Inflammatory macrophage (primary cell): ENCODE measurements at places on chromosomes 4 and X.

GRCh38 chr4:73446336-73446938, 10.4 kb downstream of the AFP start:
- peak; percentile 56 for DNase-seq

DNA sequence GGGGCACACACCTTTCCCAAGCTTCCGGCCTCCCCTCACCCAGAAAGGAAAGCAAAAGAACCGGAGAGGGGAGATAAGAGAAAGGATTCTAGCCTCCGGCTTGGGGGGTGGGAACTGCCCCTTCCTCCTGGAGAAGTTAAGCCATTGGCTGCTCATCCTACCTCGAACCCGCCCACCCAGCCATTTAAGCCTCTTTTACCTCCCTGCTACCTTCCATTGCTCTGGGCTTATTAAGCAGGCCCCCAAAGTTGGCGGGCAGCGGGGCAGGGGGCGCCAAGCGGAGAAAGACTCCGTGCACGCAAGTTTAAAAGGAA, 2.3 kb downstream of the MAML3 start:
- DNase-seq = peak; percentile 37

GRCh38 chr4:47930971-47931804, 16.8 kb upstream of the NFXL1 start:
- DNase-seq = no peak

DNA sequence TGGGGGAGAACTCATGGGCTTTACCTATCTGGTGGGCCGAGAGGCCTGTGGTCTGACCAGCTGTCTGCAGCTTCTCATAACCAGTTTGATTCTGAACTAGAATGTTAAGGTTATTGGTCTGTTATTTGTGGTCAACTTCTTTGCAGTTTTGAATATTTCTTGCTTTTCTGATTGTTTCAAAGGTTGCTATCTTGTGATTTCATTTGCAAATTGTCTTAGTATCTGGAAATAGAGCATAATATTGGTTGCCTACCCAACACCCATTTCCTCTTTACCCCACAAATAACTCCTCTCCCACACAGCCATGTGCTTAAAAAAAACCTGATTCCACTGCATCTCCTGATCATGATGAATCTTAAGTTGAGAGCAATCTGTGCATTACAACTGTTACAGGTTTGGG, 39.1 kb upstream of the BMP2K start:
- peak; percentile 91 for DNase-seq

DNA sequence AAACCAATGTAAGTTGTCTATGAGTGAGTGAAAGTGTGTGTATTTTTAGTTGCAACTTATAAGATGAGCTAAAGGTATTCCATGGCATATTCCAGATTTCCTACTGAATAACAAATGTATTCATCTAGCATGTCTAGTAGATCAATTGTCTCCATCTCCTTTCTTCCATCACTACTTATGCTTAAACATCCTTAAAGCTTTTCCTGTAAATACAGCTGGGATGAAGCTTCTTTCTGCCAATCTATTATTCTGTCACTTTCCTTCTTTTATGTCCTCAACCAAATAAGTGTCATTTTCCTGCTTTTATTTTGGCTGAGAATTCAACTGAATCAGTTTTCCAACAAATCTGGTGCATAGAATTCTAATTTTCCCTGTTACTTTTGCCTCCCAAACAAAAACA, 136.3 kb downstream of the COL25A1 start:
- no peak for DNase-seq

- DNase-seq = no peak
These were observed 96.4 kb upstream of the C1GALT1C1 start for GRCh38 chrX:120726294-120726693.

DNA sequence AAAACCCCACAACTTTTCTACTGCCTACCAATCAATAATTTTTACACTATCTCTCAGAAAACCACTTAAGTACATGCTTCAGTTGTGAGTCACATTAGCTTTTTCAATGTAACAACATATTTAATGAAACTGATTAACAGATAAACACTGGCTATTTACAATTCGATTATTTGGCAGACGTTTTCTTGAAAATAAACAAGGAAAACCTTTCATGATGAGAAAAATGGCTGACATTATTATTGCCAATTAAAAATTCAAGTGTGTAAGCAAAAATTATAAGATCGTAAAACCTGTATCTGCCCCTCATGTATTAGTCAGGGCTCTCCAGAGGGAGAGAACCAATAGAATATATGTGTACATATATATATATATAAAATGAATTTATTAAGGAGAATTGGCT, 1555.5 kb upstream of the IGFBP7 start:
- no peak for DNase-seq

GRCh38 chr4:140704964-140705363, 51.2 kb downstream of the TBC1D9 start:
- DNase-seq = no peak

DNA sequence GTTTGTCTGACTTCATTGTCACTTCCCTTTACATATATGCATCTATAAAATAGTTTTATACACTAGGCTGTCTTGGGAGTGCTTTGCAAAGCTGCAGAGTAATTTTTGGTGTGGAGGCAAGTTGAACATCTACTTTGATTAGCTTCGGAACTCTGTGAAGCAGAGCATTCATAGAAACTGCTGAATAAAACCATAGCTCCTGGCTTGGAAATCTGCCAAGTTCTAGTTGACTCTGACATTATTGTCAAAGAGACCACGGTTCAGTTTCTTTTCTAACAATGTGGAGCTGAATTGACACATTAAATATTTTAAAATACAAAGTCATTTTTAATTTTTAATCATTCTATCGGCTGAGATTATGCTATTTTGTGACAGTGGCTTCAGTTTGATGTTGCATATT, 335.0 kb downstream of the BMPR1B start:
- no peak for DNase-seq

DNA sequence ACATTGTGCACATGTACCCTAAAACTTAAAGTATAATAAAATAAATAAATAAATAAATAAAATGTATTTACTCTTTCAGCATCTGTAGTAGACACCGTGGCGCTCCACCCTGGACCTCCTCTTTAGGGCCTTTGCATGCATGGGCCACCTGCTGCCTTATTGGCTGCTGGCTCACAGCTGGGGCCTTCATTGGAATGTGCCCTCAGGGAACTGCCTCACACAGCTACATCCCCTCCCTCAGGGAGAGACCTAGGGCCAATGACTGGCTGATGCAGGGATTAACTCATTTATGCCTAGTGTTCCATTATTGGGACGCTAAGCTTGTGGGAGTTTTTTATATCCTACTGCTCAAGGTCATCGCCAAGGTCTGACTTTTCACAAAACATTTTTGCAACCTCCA, 302.9 kb upstream of the FTHL17 start:
- no peak for DNase-seq

DNA sequence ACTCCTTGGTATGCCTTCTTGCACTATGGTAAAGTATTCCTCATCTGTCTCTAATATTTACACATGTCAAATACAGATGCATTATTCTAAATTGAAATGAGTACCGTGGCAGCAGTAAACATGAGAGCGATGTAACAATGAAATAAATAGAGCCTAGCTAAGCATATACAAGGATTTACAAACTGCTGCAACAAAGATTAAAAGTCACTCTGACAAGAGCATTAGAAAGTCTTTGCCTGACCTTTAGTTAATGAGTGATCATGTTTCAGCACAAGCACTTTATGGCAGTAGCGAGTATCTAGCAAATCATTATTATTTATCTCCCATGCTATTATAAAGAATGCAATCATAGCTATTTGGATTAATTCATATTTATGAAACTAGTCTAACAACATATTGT, 547.0 kb upstream of the NDST4 start:
- DNase-seq = no peak

DNA sequence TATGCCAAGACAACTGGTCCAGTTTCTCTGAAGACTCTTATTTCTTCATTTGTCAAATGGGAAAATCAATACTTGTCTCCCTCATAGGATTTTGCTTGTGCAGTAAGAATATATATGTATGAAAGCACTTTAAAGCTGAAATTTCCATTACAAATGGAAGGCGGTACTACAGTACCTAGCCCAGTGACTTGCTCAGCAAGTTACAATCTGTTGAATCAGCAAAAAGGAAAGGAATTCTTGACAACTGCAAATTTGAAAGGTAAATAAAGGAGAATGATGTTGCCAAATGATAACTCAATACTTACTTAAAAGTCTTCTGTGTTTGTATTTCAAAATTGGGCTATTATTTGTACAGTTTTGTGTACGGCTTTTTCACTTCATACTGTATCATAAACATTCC, 71.1 kb downstream of the PKD2 start:
- no peak for DNase-seq

GRCh38 chr4:150828159-150828558, 186.9 kb downstream of the LRBA start:
- DNase-seq = peak; percentile 16

DNA sequence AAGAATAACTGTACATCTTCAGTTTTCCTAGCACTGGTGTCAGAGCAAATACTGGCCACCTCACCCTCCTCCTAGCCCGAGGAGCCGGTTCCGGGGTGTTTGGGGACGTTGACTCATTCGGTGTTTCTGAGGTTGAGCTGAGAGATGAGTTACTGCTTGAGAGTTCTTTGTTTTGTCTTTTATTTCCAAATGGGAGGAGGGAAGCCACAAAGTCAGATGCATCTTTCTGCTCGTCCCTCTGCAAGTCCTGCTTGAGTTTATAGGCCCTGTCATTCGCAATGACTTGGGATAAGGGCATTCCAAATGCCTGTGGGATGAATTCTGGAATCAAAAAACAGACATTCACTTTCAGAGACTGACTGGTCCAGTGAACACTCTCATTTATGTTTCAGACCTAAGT, 77.5 kb downstream of the HCCS start:
- no peak for DNase-seq

- DNase-seq = no peak
These were observed 57.0 kb downstream of the CEP44 start for GRCh38 chr4:174340714-174341113.
